Activated T-helper 17 cell treated with anti-CD3 and anti-CD28 coated beads, Interleukin-2, amount 50 U/mL, for 72 hours (primary cell): ENCODE measurements at places on chromosomes 2 and 18. TPM values are rescaled to one million over a fixed set of nuclear protein-coding genes. Genes with fewer than 3 reads are reported as not detected.

Gene ITPRIPL1
- 55.9 TPM for total RNA-seq

Gene FTCDNL1
- 1.3 TPM for total RNA-seq

Gene DCDC2C
- total RNA-seq: not detected

DNA sequence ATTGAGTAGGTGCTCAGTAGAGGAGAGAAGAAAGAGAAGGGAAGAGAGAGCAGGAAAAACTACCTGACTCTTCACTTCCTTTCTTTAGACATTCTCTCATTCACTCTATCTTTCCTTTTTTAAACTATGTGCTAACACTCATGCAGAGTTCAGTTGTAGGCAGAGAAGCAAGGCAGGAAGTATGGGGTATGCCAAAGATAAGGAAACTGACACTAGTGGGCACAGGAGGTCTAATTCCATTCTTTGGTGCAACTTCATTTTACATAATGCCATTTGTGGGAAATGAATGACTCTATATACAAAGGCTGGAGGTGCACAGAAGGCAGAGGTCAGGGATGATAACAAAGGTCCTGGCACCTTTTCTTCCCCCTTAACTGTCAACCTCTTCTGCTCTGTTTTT is 35.1 kb upstream of the ACVR1 start:
- ATAC-seq: no peak

Gene NOSTRIN
- not detected for total RNA-seq

DNA sequence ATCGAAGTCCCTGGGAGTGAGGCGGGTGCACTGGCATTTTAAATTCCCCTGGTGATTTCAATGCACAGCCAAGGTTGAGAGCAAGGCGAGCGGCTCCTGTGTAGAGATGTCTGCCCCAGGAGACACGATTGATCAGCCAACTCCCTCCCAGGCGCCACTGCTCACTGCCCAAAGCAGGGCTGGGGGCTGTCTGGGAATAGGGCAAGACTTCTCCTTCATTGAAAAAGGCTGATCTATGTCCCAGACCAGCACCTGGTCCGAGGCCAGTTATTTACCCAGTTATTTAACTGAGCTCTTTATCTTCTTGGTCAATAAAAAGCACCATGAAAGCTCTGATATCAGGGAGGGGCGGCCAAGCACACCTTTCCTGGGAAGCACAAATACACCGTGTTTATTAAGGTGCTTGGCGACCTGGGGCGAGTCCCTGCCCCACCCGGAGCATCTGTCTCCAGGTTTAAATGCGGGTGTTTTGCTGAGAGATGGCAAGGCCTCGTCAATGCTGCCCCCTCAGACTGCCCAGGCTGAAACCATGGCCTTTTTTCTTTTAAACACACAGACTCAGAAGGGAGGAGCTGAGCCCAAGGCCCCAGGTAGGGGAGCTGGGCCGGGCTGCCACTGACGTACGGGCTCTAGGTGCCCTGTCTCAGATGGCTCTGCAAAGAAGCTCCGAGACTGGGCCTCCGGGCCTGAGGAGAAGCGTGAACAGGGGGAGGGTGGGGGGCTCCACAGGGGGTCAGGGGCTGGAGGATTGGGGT is 73.9 kb upstream of the HPCAL1 start:
- ATAC-seq: no peak

DNA sequence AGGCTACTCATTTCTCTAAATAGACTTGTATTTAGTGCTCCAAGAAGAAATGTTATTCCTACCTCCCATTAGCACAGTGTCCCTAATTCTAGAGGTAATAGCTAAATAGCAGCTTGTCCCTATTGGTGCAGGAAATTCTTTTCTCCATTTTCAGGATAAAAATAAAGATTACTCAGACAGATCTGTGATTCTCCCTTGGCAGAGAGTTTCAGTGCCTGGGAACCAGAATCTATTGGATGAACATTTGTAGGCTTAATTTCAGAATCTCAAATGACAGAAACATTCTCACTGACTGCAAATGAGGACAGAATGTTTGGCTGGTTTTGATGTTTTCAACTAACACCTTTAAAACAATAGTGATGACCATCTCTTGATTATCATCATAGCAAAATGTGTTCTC is 33.3 kb upstream of the LGALSL start:
- no peak for ATAC-seq

Gene SLC11A1
- 0.09 TPM for total RNA-seq

Gene RBKS
- total RNA-seq: 10.0 TPM

DNA sequence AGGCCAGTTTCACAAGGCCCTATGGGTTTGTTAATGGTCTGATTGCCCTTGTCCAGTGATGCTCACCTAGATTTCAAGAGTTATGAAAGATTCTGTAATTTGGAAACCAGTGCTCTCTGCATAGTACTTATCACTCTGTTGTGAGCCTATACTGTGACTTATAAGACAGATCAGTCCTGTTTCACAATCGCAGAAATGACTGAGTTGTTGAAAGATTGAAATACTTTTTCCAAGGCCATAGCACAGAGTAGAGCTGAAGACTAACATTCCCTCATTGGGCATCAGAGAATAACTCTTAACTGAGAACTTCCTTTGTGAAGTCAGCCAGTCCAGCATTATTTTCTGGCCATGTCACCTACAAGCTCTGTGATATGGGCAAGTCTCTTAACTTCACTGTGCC is 44.0 kb downstream of the CCDC85A start:
- ATAC-seq: no peak

GRCh38 chr2:71526975-71527374 is 73.6 kb downstream of the DYSF start:
- ATAC-seq: no peak

DNA sequence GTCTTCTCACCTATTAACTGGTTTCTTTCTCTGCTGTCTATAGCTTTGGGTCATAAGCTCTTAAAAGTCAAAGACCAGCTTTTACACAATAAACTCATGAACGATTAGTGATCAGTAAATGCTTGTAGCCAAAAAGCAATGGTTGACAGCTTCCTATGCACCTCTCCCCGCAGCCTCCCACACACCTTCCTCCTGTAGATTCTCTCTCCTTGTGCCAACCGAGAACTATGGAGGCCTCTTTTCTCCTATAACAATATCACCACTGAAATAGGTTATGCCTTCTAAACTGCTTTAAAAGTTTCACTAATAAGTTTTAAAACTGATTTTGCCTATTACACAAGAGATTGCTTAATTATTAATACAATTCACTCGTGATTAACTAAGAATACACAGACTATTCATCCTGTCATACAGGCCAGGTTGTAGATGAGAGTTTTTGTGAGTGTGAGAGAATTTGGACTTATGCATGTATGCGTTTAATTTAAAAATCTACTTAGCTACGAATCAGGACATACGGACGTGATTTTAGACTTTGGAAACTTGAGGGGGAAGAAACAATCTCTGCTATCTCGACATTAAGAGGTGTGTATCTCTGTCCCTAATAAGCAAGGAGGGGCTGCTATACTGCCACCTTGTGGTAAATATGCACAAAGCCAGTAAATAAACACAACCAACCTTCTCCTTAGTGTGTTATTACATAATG is 229.1 kb upstream of the RBBP8 start:
- ATAC-seq: peak; percentile 47

DNA sequence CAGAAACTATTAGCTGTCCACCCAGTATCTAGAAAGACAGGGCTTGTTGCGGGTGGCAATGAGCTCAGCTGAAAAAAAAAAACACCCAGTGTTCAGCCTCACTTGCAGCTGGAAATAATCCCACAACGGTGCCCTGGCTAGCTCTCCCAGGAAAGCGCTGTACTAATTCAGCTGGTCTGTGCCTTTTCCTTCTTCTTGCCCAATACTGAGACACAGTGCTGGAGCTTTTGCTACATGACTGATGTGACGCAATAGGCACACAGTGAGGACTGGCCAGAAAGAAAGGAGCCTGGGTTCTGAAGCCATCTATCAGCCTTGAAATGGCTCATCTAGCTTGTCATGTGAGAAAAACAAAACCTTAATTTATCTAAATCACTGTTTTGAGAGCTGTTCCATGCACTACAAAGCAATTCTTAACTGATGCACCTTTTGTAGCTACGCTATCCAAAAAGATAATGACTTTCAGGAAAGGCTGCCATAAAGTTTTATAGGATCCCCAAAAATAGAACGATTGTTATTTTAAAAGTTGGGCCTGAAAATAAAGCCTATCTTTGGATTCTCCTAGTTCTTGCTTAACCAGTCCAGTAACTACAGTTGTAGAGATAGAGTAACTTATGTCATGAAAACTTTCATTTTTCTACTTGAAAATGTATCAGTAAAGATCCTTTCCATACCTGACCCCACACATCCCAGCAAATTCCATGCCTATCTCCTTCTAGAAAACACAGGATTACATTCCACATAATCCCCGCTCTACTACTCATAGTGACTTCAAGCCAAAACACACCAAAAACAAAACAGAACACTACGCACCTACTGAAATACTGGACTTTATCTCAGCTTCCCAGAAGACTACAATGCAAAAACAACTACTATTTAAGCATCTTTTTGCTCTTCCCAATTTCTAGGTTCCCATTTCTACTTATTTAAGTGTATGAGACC is 15.9 kb downstream of the KIDINS220 start:
- ATAC-seq: no peak

DNA sequence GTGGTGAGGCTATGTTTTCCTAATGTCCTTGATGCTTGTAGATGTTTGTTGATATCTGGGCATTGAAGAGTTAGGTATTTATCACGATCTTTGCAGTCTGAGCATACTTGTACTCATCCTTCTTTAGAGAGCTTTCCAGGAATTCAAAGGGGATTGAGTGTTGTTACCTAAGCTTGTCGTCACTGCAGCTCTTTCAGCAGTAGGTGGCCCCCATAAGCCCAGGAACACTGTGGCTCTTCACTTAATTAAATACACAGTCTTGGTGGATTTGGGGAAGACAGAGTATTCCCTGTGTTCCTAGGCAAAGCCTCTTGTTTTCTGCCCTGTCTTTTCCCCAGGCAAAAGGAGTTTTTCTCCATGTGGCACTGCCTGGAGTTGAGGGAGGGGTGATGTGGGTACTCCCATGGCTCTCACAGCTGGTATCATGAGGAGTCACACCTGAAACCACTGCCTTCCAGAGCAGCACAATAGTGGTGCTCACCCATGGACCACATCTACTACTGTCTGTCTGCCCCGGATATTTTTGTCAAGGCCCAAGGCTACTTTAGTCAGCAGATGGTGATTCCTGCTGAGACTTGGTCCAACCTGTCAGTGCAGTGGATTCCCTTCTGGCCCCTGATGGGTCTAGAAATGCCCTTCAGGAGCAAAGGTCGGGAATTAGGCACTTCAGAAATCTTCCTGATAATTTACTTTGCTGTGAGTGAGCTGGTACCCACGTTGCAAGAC is 95.7 kb downstream of the GALNT13 start:
- ATAC-seq: no peak

DNA sequence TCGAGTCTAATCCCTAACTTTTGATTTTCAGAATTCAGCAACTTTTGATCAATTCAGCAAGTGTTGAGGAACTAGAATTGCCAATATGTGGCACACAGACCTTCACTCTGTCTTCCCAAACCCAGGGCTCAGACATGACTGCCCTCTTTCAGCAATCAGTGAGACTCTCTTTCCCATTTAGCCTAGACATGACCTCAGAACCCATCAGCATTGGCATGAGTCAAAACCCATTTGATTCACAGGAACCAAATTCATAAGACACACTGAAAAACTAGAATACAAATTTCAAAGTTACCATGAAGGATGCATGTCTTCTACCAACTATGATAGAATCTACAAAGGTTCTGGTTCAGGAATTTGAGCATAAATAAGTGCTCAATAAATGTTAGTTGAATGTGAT is 113.6 kb upstream of the MAP3K20 start:
- peak; percentile 54 for ATAC-seq

DNA sequence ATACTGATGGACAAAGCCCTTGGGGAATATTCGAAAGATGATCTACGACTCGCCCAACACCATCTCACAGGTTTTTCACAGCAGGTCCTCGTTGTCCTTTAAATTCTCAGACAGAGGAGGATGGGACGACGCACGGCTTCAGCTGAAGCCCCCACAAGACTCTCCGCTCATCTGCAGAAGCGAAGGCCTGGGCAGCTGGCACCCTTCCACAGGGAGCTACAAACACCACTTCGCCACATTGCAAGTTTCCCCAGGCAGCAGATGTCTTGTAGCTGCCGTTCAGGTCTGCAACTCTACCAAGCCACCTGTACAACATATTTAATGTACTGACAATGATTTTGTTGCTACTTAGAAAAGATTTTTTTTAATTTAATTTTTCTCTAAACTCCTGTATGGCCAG is 642.9 kb downstream of the ZEB2 start:
- no peak for ATAC-seq

DNA sequence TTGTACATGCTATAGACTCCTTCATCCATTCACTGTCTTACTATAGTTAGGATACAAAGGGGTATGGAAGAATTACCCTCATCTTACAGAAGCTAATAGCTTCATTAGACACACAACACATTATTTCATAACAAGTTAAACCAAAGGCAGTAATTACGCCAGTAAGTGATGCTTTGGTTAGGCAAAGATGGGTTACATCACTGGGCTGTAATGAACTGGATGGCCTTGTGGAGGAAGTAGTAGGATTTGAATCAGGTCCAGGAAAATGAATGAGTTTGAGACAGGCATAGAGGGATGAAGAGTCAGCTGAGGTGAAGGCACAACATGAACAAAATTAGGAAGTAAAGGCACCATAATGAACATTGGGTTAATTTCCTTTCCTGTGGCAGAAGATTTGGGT is 80.1 kb downstream of the SOCS6 start:
- ATAC-seq: no peak

DNA sequence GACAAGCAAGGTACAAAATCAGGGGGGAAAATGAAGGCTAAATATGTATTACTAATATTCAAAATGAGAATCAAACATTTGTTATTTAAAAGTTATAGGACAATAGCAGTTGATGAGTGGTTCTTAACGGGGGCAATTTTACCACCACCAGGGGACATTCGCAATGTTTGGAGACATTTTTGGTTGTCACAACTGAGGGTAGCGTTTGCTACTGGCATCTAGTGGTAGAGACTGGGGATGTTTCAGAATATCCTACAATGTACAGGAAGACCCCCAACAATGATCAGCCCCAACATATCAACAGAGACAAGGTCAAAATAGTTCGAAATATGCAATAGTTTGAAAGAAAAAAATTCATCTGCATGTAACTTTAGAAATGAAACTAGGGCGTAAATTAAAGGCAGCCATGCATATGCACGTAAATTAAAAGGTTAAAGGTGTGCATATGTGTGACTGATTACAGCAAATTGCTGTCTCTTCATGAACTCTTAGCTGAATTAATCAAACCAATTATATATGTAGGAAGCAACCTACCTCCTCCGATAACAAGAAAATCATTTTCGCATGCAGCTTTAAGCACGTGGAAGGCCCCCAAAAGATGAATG is 61.2 kb upstream of the CUL3 start:
- no peak for ATAC-seq

Gene EPB41L3
- total RNA-seq: 0.09 TPM

GRCh38 chr2:235140801-235141081 is 188.9 kb downstream of the SH3BP4 start:
- no peak for ATAC-seq

Gene ATP8B1
- not detected for total RNA-seq

Gene SERPINB4
- not detected for total RNA-seq

- no peak for ATAC-seq
Observed at GRCh38 chr2:112074506-112074905, 19.4 kb downstream of the TMEM87B start.
